Tibial nerve (tissue), 4 donors: ENCODE measurements at places on chromosomes 3 and 15. TPM values are rescaled to one million over a fixed set of nuclear protein-coding genes. Genes with fewer than 3 reads are reported as not detected.

SCAPER gene
- 45.3 TPM for total RNA-seq

FGD5 gene
- 35.8 TPM for total RNA-seq

NEK11 gene
- 18.0 TPM for total RNA-seq

FAM174B gene
- total RNA-seq: 16.5 TPM

TRIM42 gene
- not detected for total RNA-seq

MYO1E gene
- total RNA-seq: 77.4 TPM

A4GNT gene
- total RNA-seq: not detected

SLC9C1 gene
- not detected for total RNA-seq

RETNLB gene
- not detected for total RNA-seq

SHC4 gene
- 71.7 TPM for total RNA-seq

SCAP gene
- total RNA-seq: 98.6 TPM

DNA sequence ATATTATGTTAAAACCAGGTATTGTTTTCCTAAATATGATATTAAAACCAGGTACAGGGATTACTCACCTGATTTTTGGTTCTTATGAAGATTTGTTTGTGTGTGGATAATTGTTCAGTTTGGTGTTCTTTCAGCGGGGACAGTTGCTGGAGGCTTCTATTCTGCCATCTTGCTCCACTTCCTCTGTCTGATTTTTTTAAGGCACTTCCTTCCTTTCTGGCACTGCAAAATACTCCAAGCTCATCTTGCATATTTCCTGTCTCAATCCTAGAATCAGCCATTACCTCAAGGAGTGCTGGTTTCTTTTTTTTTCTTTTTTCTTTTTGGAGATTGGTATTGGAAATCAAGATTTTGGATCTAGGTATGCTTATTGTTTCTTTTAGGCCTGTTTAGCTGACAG is 229.9 kb downstream of the SV2B start:
- no peaks in the 10 kb centered on the region for H3K36me3 ChIP-seq
- H3K27ac ChIP-seq: no peak overlapping the region
- no peak for DNase-seq
- H3K27me3 ChIP-seq: no peaks in the 10 kb centered on the region
- no peaks in the 10 kb centered on the region for H3K4me1 ChIP-seq

GRCh38 chr3:7328339-7328738 is 467.4 kb downstream of the GRM7 start:
- H3K4me3 ChIP-seq: no peak overlapping the region
- H3K36me3 ChIP-seq: no peaks in the 10 kb centered on the region
- no peaks in the 10 kb centered on the region for H3K27me3 ChIP-seq
- H3K27ac ChIP-seq: no peak overlapping the region
- DNase-seq: no peak

DNA sequence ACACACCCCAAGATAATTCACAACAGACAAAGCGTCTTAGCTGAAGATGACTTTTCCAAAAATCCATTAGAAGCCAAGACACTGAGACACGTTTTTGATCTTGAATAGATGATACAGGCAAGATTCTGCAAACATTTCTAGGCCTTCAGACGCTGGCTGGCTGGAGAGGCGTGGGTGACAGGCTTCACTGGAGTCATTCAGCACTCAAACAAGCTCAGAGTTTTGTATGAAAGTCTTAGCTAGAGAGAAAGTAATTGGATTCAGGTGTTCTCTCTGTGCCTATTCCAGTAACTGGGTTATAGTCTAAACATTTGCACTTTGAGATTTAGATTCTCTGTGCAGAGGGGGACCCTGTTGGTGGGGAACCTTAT is 147.7 kb upstream of the BHLHE40 start:
- peaks cover 71% of the 10 kb centered on the region for H3K4me1 ChIP-seq
- no peaks in the 10 kb centered on the region for H3K36me3 ChIP-seq
- H3K27ac ChIP-seq: peak overlapping the region; percentile 89

- no peaks in the 10 kb centered on the region for H3K4me1 ChIP-seq
- H3K4me3 ChIP-seq: no peak overlapping the region
- no peaks in the 10 kb centered on the region for H3K27me3 ChIP-seq
- H3K36me3 ChIP-seq: no peaks in the 10 kb centered on the region
Measured at GRCh38 chr3:174219738-174220137, 639.4 kb upstream of the NAALADL2 start.

- H3K27ac ChIP-seq: no peak overlapping the region
- DNase-seq: no peak
- H3K4me3 ChIP-seq: no peak overlapping the region
Measured at GRCh38 chr15:78167227-78167888, 18.2 kb downstream of the IDH3A start.

- no peak overlapping the region for H3K4me3 ChIP-seq
- no peaks in the 10 kb centered on the region for H3K4me1 ChIP-seq
- no peak overlapping the region for H3K27ac ChIP-seq
- H3K27me3 ChIP-seq: peaks cover 24% of the 10 kb centered on the region
- H3K36me3 ChIP-seq: no peaks in the 10 kb centered on the region
Measured at GRCh38 chr15:42082823-42083604, 11.3 kb downstream of the PLA2G4D start.

GRCh38 chr15:69297642-69298353 is 914 bp upstream of the PAQR5 start:
- no peak overlapping the region for H3K27ac ChIP-seq
- H3K4me1 ChIP-seq: peaks cover 6% of the 10 kb centered on the region
- no peak overlapping the region for H3K4me3 ChIP-seq

DNA sequence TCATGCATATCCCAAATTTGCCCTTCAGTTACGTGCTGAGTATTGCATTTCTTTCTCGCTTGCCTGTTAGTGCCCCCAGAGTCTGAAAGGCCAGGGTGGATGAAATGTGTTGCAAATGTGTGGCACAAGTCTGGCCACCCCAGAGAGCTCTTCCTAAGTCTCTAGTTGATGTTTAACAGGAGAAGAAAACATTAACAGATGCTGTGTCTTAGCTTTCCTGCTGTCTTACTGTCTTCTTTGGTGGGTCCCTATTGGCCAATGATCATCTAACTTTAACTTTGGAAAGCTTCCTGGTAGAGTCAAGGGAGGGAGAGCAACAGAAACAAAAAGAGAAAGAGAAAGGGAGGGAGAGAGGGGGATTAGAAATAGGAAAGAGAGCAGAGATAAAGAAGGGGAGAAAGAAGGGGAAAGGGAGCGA is 76.7 kb upstream of the P3H2 start:
- H3K36me3 ChIP-seq: no peaks in the 10 kb centered on the region
- H3K27me3 ChIP-seq: no peaks in the 10 kb centered on the region
- no peak overlapping the region for H3K4me3 ChIP-seq
- no peaks in the 10 kb centered on the region for H3K4me1 ChIP-seq
- DNase-seq: no peak

DNA sequence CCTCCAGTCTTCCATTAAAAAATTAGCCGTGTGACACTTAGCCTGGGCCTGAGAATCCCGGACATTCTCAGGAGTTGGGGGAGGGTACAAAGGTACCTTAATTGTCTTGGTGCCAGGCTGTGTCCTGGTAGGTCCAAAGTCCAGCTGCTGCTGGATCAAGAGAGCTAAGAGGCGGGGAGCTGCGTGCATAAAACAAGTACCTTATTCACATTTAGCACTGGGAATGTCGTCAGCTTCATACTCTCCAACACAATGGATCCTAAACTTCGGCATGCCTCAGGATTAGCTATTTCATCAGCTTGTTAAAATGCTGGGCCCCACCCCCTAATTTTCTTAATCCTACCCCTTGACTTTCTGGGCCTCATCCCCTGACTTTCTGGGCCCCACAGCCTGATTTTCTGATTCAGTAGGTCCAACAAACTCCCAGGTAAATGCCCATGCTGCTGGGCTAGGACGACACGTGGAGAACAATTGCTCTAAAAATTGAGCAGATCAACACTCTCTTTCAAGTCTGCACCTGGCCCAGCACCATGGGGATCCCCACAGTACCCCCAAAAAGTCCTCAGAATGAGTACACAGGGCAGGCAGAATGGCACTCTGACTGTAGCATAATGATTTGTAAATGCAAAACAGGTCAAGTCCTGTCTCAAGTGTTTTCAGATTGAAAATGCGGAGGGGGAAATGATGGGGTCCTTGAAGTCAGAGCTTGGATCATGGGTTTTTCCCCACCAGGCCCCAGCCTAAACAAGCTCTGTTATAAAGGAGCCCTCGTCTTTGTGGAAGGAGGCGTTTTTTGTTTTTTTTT is 5.6 kb upstream of the AEN start:
- no peak overlapping the region for H3K4me3 ChIP-seq
- DNase-seq: no peak
- no peaks in the 10 kb centered on the region for H3K27me3 ChIP-seq
- H3K36me3 ChIP-seq: no peaks in the 10 kb centered on the region
- H3K27ac ChIP-seq: no peak overlapping the region
- H3K4me1 ChIP-seq: peaks cover 5% of the 10 kb centered on the region

DNA sequence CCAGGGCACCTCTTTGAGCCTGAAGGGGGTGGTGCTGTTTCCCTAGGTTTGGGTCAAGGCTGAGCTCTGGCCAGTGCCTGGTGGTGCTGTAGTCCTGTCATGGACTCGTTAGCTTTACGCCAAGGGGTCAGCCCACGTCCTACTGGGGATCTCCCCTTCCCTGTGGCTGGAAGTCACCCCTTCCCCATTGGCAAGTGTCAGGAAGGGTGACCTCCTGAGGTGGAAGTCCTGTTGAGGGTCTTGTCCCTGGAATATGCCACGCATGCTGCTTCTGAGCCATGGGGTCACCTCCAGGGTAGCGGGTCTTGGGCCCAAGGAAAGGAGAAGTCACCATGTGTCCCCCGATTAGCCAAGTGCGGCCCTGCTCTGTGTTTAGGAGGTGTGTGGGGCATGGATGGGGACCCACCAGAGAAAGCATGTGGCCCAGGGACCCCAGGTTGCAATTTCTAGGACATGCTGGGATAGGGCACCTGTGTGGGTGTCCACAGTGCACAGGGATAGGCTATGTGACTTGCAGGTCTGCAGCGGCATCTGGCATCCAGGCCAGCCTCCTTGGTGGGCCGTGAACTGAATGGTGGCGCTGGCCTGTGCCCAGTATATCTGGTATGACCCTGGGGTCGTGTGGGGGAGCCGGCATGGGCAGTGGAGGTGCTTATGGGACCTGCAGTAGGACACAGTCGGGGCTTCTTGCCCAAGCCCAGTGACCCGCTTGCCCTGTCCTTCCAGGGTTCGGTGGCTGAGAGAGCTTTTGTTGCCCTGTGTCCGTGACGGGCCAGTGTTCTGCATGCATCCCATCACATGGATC is 226.7 kb downstream of the SNRPN start:
- H3K4me1 ChIP-seq: no peaks in the 10 kb centered on the region
- no peak for DNase-seq
- H3K36me3 ChIP-seq: no peaks in the 10 kb centered on the region
- H3K4me3 ChIP-seq: no peak overlapping the region
- no peaks in the 10 kb centered on the region for H3K27me3 ChIP-seq

GRCh38 chr3:21859124-21860081 is 108.4 kb upstream of the ZNF385D start:
- H3K36me3 ChIP-seq: no peaks in the 10 kb centered on the region
- H3K4me3 ChIP-seq: no peak overlapping the region
- H3K4me1 ChIP-seq: no peaks in the 10 kb centered on the region

GRCh38 chr3:71025010-71025409 is 558.5 kb downstream of the FOXP1 start:
- no peak overlapping the region for H3K4me3 ChIP-seq
- H3K27me3 ChIP-seq: no peaks in the 10 kb centered on the region
- H3K4me1 ChIP-seq: no peaks in the 10 kb centered on the region

- H3K27me3 ChIP-seq: no peaks in the 10 kb centered on the region
- no peaks in the 10 kb centered on the region for H3K4me1 ChIP-seq
- H3K27ac ChIP-seq: no peak overlapping the region
Measured at GRCh38 chr3:157390713-157391515, 45.7 kb upstream of the PTX3 start.

DNA sequence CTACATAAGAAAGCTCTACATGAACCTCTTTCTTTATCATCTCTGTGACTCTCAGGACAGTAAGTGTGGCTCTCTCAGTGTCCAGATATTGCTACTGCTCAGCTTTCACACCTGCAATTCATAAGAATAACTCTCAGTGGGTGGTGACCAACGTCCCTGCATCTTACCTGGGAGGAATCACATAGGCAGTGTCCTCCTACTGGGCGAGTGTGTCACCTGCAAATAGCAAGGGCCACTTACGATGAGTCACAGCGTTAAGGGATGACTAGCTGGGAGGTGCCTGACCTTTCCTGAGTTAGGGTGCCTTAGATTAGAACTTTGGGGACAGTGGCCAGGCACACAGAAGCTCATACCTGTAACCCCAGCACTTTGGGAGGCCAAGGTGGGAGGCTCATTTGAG is 90.8 kb upstream of the C3orf80 start:
- H3K27ac ChIP-seq: no peak overlapping the region
- no peak overlapping the region for H3K4me3 ChIP-seq
- H3K4me1 ChIP-seq: peaks cover 7% of the 10 kb centered on the region
- no peak for DNase-seq
- H3K36me3 ChIP-seq: no peaks in the 10 kb centered on the region

DNA sequence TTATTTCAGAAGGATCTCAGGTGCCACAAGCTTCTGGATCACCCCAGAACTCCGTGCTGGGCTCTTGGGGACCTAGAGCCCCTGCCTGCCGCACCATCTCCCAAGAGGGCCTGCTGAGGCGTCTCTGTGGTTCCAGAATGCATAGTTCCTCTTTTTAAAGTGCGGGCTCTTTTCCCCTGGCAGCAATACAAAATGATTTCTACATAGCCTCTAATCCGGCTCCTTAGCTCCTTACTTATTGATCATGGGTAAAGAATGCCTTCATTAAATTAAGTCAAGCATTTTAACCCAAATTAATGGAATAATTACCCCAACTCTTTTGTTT is 121.9 kb downstream of the ATP10A start:
- no peak overlapping the region for H3K4me3 ChIP-seq
- H3K4me1 ChIP-seq: peaks cover 26% of the 10 kb centered on the region
- H3K27me3 ChIP-seq: no peaks in the 10 kb centered on the region
- no peaks in the 10 kb centered on the region for H3K36me3 ChIP-seq

DNA sequence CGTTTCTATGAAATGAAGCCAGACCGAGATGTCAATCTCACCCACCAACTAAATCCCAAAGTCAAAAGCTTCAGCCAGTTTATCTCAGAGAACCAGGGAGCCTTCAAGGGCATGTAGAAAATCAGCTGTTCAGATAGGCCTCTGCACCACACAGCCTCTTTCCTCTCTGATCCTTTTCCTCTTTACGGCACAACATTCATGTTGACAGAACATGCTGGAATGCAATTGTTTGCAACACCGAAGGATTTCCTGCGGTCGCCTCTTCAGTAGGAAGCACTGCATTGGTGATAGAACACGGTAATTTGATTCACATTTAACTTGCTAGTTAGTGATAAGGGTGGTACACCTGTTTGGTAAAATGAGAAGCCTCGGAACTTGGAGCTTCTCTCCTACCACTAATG is 41.9 kb upstream of the TRA2B start:
- H3K27ac ChIP-seq: no peak overlapping the region
- H3K36me3 ChIP-seq: no peaks in the 10 kb centered on the region
- H3K27me3 ChIP-seq: no peaks in the 10 kb centered on the region
- H3K4me3 ChIP-seq: no peak overlapping the region
- no peaks in the 10 kb centered on the region for H3K4me1 ChIP-seq
- DNase-seq: no peak

GRCh38 chr3:162367429-162368260 is 871.0 kb downstream of the OTOL1 start:
- H3K27ac ChIP-seq: no peak overlapping the region
- no peak for DNase-seq
- H3K27me3 ChIP-seq: no peaks in the 10 kb centered on the region
- no peaks in the 10 kb centered on the region for H3K36me3 ChIP-seq
- H3K4me1 ChIP-seq: peaks cover 5% of the 10 kb centered on the region
- no peak overlapping the region for H3K4me3 ChIP-seq

- no peaks in the 10 kb centered on the region for H3K27me3 ChIP-seq
- no peak overlapping the region for H3K4me3 ChIP-seq
- no peaks in the 10 kb centered on the region for H3K36me3 ChIP-seq
Measured at GRCh38 chr3:7215706-7216105, 354.8 kb downstream of the GRM7 start.

- no peaks in the 10 kb centered on the region for H3K36me3 ChIP-seq
- H3K4me1 ChIP-seq: no peaks in the 10 kb centered on the region
- no peaks in the 10 kb centered on the region for H3K27me3 ChIP-seq
- DNase-seq: no peak
- no peak overlapping the region for H3K4me3 ChIP-seq
Measured at GRCh38 chr3:45104715-45105711, 41.2 kb downstream of the CDCP1 start.
